Fibroblast of skin of right biceps (primary cell): ENCODE measurements at places on chromosomes 2 and 18.

GRCh38 chr18:80129672-80130367 lies 20.8 kb downstream of the ADNP2 start:
- no peak for DNase-seq

GRCh38 chr2:211766689-211767088 lies 771.9 kb downstream of the ERBB4 start:
- no peak for DNase-seq

GRCh38 chr2:182631299-182631698 lies 84.8 kb upstream of the DNAJC10 start:
- DNase-seq: no peak

GRCh38 chr2:10342245-10342951 lies 39.7 kb downstream of the HPCAL1 start:
- DNase-seq: no peak

GRCh38 chr2:96554293-96555145 lies 18.0 kb downstream of the ARID5A start:
- peak; percentile 45 for DNase-seq

- no peak for DNase-seq
These were observed 194.2 kb upstream of the HDAC4 start for GRCh38 chr2:239594772-239595608.

GRCh38 chr18:10301831-10302483 lies 152.5 kb upstream of the APCDD1 start:
- DNase-seq: no peak

GRCh38 chr18:33755931-33756560 lies 178.0 kb downstream of the ASXL3 start:
- DNase-seq: peak; percentile 94

- peak; percentile 71 for DNase-seq
These were observed 273.3 kb upstream of the TCF4 start for GRCh38 chr18:55861266-55861665.

- DNase-seq: no peak
These were observed 677.1 kb downstream of the ZEB2 start for GRCh38 chr2:143842836-143843235.

DNA sequence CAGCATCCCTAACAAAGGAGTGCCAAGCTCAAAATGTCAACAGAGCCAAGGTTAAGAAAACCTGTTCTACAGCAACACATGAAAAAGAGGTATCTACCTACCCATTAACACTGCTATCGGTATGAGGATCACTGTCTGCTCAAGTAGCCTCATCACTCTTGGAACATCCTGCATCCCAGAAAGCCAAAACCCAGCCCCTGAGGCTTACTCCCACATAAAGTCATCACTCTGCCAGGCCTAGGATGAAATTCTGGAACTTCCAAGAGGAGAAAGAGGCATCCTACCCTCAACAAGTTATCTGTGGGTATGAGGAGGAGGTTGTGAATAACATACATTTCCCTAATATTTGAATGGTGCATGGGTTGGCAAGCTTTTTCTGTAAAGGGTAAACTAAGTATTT lies 25.5 kb downstream of the CDH2 start:
- DNase-seq: no peak

DNA sequence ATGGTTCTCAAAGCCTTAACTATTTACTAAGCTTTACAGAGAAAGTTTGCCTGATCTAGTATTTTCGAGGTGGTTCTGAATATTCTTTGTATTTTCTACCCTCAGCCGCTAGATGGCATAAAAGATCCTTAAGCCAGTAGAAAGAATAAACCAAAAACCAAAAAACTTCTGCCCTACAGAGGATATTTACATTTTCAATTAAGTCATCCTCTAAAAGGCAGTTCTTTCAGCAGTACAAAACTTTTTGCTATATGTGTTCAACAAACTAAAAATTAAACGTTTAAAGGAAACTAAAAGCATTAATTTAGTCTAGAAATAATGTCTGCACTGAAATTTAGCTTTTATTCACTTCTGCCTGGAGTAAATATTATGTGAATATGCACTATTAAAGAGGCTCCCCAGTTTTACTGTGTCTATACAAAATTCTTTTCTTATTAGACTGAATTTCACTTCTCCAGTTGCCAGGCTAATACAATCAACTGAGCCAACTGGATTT lies 297.5 kb downstream of the PIEZO2 start:
- peak; percentile 58 for DNase-seq

DNA sequence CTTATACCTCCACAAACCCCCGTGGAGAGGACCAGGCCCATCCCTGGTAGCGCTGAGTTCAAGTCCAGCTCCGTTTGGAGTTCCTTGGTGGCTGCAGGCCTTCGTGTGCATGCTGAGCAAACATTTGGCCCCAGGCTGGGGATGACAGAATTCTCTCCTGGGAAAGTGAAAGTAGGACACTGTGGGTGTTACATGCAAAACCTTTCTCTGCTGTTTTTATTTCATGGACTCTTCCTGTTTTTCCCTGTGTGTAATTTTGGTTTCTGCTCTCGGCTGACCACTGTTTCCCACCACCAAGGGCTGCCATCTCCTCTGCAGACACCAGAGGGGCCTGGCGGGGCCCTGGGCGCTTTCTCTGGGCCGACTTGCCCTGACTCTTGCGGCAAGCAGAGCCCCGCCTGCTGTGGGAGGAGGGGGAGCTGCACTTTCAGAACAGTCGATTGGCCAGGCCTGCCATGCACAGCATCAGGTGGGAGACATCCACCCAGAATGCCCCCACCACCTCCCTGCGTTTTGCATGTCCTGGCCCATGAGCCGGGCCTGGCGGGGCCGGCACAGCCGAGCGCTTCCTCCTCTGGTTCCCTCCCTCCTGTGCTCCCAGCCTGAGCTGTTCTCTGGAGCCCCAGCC lies 102.4 kb downstream of the CABLES1 start:
- no peak for DNase-seq

- DNase-seq: no peak
These were observed 87.1 kb downstream of the MYOM1 start for GRCh38 chr18:3132700-3133099.

DNA sequence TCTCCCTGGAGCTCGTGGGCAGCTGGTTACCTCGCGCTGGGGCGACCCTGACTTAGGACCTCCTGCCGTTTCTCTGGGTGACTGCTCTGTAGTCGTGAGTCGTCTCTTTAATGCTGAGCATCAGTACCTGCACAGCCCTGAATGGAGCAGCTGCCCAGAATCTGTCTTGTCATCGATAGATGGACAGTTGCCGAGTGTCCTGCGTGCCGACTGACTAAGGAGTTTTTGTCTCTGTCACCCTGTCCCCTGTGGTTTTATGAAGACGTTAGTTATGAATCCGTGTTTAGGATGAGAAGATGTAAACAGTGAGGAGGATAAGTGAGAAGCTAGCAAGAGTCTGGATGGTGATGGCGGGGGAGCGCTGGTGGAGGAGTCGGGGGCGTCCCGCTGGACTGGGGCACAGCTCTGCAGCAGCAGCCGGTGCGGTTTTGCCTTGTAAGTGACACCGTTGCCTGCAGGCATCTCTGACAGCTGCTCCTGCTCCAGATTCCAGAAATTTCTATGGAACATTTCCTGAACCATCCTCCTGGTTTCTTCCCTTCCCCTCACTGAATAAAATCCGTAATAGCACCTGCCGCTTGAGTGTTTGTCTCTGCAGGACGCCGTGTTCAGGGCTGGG lies 13.3 kb downstream of the AGAP1 start:
- no peak for DNase-seq

DNA sequence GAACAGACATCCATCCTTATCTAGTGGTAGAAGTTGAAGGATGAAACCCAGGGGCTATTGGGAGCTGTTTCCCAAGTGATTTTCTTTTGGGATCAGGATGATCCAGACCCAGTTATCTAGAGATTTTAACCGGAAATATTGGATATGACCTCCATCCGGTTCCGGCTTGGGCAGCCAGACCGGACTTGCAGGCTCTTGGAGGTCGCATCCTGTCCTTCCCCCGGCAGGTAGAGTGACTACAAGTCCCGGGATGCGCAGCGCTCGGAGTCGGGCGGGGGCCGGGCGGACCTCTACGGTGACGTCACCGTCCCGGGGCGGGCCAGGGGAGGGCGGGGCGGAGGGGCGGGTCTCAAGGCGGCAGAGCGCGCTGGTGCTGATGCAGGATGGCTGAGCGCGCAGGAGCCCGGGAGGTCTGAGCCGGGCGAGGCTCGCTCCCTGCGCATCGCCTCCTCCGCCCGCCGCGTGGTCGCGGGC lies at the start of gene KIF5C:
KIF5C (plus strand) TSS at position 360 of the 474 bp plus-strand sequence. CDS start 391 bp downstream, outside the sequence.
- peak; percentile 83 for DNase-seq
